Smooth muscle cell of the pulmonary artery (primary cell): ENCODE measurements at places on chromosomes 3 and 15. TPM values are rescaled to one million over a fixed set of nuclear protein-coding genes. Genes with fewer than 3 reads are reported as not detected.

Gene ASB7
- 16.1 and 17.1 TPM in 2 replicates for total RNA-seq

Gene SPSB4
- total RNA-seq = not detected in 2 replicates

Gene ACKR4
- 19.7 and 24.0 TPM in 2 replicates for total RNA-seq

Gene TF
- 0.20 and 0.43 TPM in 2 replicates for total RNA-seq

Gene THUMPD3
- 50.3 and 57.5 TPM in 2 replicates for total RNA-seq

Gene SLC9A9
- total RNA-seq = 2.4 and 6.6 TPM in 2 replicates

Gene NR1I2
- total RNA-seq = 0.20 and 0.23 TPM in 2 replicates

Gene GPR171
- not detected in 2 replicates for total RNA-seq

Gene CEP19
- 2.6 and 4.0 TPM in 2 replicates for total RNA-seq

Gene GRK7
- not detected in 2 replicates for total RNA-seq

Gene CHRNA5
- 0.59 and 0.78 TPM in 2 replicates for total RNA-seq

Gene RARRES1
- total RNA-seq = 8.0 and 10.9 TPM in 2 replicates

Gene GATA2
- total RNA-seq = 2.3 and 7.1 TPM in 2 replicates

Gene SLC28A2
- not detected in 2 replicates for total RNA-seq

Gene RTP3
- total RNA-seq = not detected in 2 replicates

Gene OXTR
- 18.5 and 30.7 TPM in 2 replicates for total RNA-seq

Gene PLCB2
- total RNA-seq = 0.07 and 0.43 TPM in 2 replicates
